A549 treated with DMSO at 1 μM for 4 hours (cell line): ENCODE measurements at places on chromosomes 5 and 9. TPM values are rescaled to one million over a fixed set of nuclear protein-coding genes. Genes with fewer than 3 reads are reported as not detected.

RNF224 gene
- total RNA-seq: 0.08 to 0.16 TPM (median 0.14 TPM) in 5 replicates

FOXD4L4 gene
- total RNA-seq: 0.07 to 0.10 TPM (median 0.08 TPM) in 3 of 5 replicates, not detected in the others

OR4F3 gene
- not detected in 5 replicates for total RNA-seq

MSMP gene
- total RNA-seq: 0.23 to 0.38 TPM in 2 of 5 replicates, not detected in the others

FRMD3 gene
- 1.5 to 2.7 TPM (median 2.1 TPM) in 5 replicates for total RNA-seq

ADAMTS12 gene
- 8.0 to 9.5 TPM (median 9.0 TPM) in 5 replicates for total RNA-seq

UBE2QL1 gene
- 0.04 to 0.15 TPM (median 0.10 TPM) in 5 replicates for total RNA-seq

PCDHB11 gene
- total RNA-seq: 0.07 to 0.12 TPM (median 0.11 TPM) in 3 of 5 replicates, not detected in the others

CMBL gene
- 19.2 to 23.5 TPM (median 22.2 TPM) in 5 replicates for total RNA-seq

TICAM2 gene
- total RNA-seq: 0.84 to 1.4 TPM (median 1.0 TPM) in 5 replicates

DMRT3 gene
- total RNA-seq: 0.04 TPM in 1 of 5 replicates, not detected in the others

SEMA6A gene
- total RNA-seq: 0.05 to 0.31 TPM (median 0.17 TPM) in 5 replicates

INIP gene
- total RNA-seq: 16.3 to 19.9 TPM (median 18.3 TPM) in 5 replicates

CARD9 gene
- 0.64 to 2.6 TPM (median 1.1 TPM) in 5 replicates for total RNA-seq

SPINK7 gene
- not detected in 5 replicates for total RNA-seq

KYAT1 gene
- 7.5 to 10.3 TPM (median 8.9 TPM) in 5 replicates for total RNA-seq

TOR4A gene
- total RNA-seq: 18.6 to 28.5 TPM (median 28.1 TPM) in 5 replicates

REEP2 gene
- 5.4 to 7.7 TPM (median 7.0 TPM) in 5 replicates for total RNA-seq

RNF183 gene
- 0.20 TPM in 1 of 5 replicates, not detected in the others for total RNA-seq

IL9 gene
- total RNA-seq: not detected in 5 replicates

AQP3 gene
- total RNA-seq: 12.3 to 16.0 TPM (median 15.4 TPM) in 5 replicates

KLHL3 gene
- 0.06 to 0.30 TPM (median 0.19 TPM) in 5 replicates for total RNA-seq

DNAJC25 gene
- total RNA-seq: 10.0 to 12.4 TPM (median 11.9 TPM) in 5 replicates

DHX29 gene
- 21.5 to 28.4 TPM (median 25.8 TPM) in 5 replicates for total RNA-seq

SPOCK1 gene
- 13.6 to 24.2 TPM (median 21.3 TPM) in 5 replicates for total RNA-seq

C7 gene
- not detected in 5 replicates for total RNA-seq

PCDHGC5 gene
- total RNA-seq: 0.05 TPM in 1 of 5 replicates, not detected in the others

DOCK8 gene
- total RNA-seq: 0.26 to 0.55 TPM (median 0.34 TPM) in 5 replicates

ELOVL7 gene
- 11.7 to 15.6 TPM (median 12.8 TPM) in 5 replicates for total RNA-seq

CACNA1B gene
- 0.02 to 0.07 TPM (median 0.04 TPM) in 5 replicates for total RNA-seq

OLFM1 gene
- total RNA-seq: 9.8 to 12.2 TPM (median 10.8 TPM) in 5 replicates

SLC34A3 gene
- total RNA-seq: 0.07 to 0.14 TPM (median 0.11 TPM) in 4 of 5 replicates, not detected in the other

KIF24 gene
- total RNA-seq: 3.5 to 4.2 TPM (median 3.6 TPM) in 5 replicates

FABP6 gene
- 0.57 to 1.0 TPM (median 0.85 TPM) in 5 replicates for total RNA-seq

HAPLN1 gene
- not detected in 5 replicates for total RNA-seq

CNTNAP3B gene
- 14.0 to 19.7 TPM (median 17.4 TPM) in 5 replicates for total RNA-seq

NSD1 gene
- total RNA-seq: 16.1 to 27.6 TPM (median 23.7 TPM) in 5 replicates

MLANA gene
- total RNA-seq: not detected in 5 replicates

IL7R gene
- 0.36 to 1.0 TPM (median 0.70 TPM) in 5 replicates for total RNA-seq

BTNL8 gene
- total RNA-seq: not detected in 5 replicates

RAD50 gene
- total RNA-seq: 27.8 to 38.1 TPM (median 32.6 TPM) in 5 replicates

DDX4 gene
- total RNA-seq: not detected in 5 replicates

GLRA1 gene
- not detected in 5 replicates for total RNA-seq

NPM1 gene
- total RNA-seq: 3,440 to 4,184 TPM (median 3,575 TPM) in 5 replicates

RNF180 gene
- 0.12 to 0.60 TPM (median 0.41 TPM) in 5 replicates for total RNA-seq

SLC25A2 gene
- total RNA-seq: not detected in 5 replicates

ZFP2 gene
- total RNA-seq: 0.05 to 0.12 TPM in 2 of 5 replicates, not detected in the others

PCDHGA4 gene
- 0.09 to 0.17 TPM (median 0.14 TPM) in 5 replicates for total RNA-seq
